ENCODE measurements at places on chromosomes 12 and 14. TPM values are rescaled to one million over a fixed set of nuclear protein-coding genes. Genes with fewer than 3 reads are reported as not detected.

Gene WNT1
- not detected for total RNA-seq

Gene PKP2
- total RNA-seq: 1.8 TPM

Gene ACOT2
- total RNA-seq: 27.2 TPM

Gene FSCB
- total RNA-seq: not detected

Gene TMEM132D
- not detected for total RNA-seq

Gene ACSM4
- total RNA-seq: not detected

All from smooth muscle cell of the pulmonary artery (primary cell).